MG63 (cell line): ENCODE measurements at places on chromosomes 2 and 18. TPM values are rescaled to one million over a fixed set of nuclear protein-coding genes. Genes with fewer than 3 reads are reported as not detected.

Gene GRP
- not detected in 2 replicates for total RNA-seq

Gene RESP18
- total RNA-seq, result not detected in 2 replicates

Gene LRRC30
- not detected in 2 replicates for total RNA-seq

Gene BCL11A
- not detected in 2 replicates for total RNA-seq

Gene POMC
- not detected in 2 replicates for total RNA-seq

Gene LIMS4
- 0.26 TPM in 1 of 2 replicates, not detected in the other for total RNA-seq

Gene CCDC74A
- total RNA-seq, result 2.7 and 6.5 TPM in 2 replicates

Gene C1QL2
- not detected in 2 replicates for total RNA-seq

Gene CCL20
- total RNA-seq, result 1.5 TPM in 1 of 2 replicates, not detected in the other

GRCh38 chr2:31023541-31023940 lies 114.7 kb downstream of the GALNT14 start:
- DNase-seq, result no peak

DNA sequence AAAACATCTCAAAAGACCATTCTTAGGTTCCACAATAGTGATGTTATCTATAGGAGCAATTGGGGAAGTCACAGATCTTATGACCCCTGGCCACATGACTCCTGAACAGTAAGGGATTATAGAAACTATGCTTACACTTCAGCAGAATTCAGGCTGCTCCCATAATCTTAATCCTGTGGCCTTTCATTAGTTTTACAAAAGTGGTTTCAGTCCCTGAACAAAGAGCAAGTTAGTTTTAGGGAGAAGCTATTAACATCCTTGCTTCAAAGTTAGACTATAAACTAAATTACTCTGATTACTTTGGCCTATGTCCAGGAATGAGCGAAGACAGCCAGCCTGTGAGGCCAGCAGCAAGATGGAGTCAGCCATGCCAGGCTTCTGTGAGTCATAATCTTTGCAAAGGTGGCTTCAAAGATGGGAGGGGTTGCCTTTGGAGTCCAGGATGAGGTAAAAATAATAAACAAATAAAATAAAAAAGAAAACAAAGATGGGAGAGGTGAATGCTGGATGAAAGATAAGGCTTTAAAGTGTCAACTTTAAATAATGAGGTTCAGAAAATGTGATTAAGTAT lies 168.7 kb upstream of the NDUFV2 start:
- DNase-seq, result peak; percentile 19

DNA sequence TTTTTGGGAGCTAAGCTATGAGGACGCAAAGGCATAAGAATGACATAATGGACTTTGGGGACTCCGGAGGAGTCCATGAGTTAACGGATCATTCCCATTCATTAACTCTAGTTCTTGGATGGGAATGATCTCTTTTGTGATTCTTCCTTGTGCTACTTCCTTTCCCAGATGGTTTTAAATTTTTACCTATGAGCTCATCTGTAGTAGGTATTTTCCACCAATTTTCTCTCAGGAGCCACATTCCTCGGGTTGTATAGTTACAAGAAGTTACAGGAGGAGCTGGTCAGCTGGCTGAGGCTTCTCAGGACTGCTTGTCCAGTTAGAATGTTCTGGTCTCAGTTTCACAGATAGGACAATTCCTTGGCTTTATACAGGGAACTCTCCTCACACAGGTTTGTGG lies 42.9 kb upstream of the LPIN2 start:
- no peak for DNase-seq

DNA sequence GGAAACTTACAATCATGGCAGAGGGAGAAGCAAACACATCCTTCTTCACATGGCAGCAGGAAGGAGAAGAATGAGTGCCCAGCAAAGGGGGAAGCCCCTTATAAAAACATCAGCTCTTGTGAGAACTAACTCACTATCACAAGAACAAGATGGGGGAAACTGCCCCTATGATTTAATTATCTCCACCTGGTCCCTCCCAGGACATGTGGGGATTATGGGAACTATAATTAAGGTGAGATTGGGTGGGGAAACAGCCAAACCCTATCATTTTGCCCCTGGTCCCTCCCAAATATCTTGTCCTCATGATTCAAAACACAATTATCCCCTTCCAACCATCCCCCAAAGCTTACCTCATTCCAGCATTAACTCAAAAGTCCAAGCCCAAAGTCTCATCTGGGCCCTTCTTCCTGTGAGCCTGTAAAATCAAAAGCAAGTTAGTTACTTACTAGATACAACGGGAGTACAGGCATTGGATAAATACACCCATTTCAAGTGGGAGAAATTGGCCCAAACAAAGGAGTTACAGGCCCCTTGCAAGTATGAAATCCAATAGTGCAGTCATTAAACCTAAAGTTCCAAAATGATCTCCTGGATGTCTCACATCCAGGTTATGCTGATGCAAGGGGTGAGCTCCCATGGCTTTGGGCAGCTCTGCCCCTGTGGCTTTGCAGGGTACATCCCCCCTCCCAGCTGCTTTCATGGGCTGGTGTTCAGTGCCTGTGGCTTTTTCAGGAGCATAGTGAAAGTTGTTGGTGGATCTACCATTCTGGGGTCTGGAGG lies 122.3 kb downstream of the MYCN start:
- no peak for DNase-seq

- DNase-seq, result no peak
These were observed 113.1 kb downstream of the NFATC1 start for GRCh38 chr18:79508565-79509535.

- DNase-seq, result no peak
These were observed 786 bp downstream of the TET3 start for GRCh38 chr2:73985308-73986084.

DNA sequence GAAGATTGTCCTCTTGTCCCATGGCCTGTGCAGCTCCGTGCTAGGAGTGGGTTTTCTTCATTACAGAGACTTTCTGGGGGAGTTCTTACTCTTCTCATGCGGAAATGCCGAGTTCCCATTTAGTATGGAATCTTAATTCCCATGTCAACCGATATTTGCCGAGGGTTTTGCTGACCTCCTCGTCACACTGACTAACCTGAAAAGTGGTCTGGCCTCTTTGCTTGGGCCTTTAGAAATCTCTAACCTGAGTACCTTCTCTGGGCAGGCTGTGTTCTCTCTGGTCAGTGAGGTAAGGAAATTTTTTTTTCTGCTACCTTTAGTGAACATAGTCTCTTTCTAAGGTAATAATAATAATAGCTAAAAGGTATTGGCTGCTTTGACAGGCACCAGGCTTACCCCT lies 10.9 kb upstream of the EML6 start:
- DNase-seq, result no peak

GRCh38 chr2:204486805-204487204 lies 58.5 kb upstream of the PARD3B start:
- no peak for DNase-seq

GRCh38 chr2:172545408-172546075 lies 10.3 kb upstream of the PDK1 start:
- DNase-seq, result no peak

GRCh38 chr2:36058076-36058475 lies 297.5 kb upstream of the CRIM1 start:
- DNase-seq, result no peak

DNA sequence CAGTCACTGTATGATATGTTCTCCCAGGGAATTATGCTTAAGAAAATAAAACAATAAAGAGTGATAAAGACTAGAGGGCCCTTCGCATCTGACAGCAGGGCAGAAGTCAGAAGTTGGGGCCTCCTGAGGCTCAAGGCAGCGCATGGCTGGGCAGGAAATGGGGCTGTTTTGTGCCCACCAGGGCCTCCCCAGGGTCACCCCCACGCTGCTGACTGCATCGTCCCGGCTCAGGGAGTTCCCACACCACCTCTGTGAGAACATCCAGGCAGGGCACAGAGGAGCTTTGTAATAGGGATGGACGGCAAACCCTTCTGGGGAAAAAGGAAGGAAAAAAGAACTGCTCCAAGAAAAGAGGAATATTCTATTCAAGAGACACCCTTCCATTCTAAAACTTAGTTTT lies 41.2 kb downstream of the PAX3 start:
- no peak for DNase-seq

- DNase-seq, result no peak
These were observed 33.6 kb downstream of the PLCL1 start for GRCh38 chr2:197838036-197838435.

GRCh38 chr18:2180586-2180985 lies 390.7 kb downstream of the METTL4 start:
- DNase-seq, result no peak

DNA sequence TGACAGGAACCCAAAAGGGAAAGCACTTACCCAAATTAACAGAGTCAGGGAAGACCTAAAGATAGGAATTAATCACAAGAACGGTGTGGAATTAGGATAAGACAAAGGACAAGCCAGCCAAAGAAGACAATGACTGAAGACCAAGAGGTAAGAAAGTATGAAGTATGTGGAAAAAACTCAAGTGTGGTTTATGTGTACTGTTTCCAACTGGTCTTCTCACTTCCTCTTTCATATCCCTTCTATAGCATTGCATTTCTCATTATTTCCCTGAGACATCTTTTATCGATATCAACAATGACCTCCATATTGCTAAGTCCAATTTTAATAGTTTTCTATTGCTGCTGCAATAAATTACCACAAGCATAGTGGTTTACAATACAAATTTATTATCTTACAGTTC lies 313.5 kb upstream of the SLC39A10 start:
- DNase-seq, result no peak

- no peak for DNase-seq
These were observed 17.5 kb downstream of the MAP4K3 start for GRCh38 chr2:39419282-39420223.

- no peak for DNase-seq
These were observed 9.3 kb upstream of the VWC2L start for GRCh38 chr2:214401580-214401979.

- DNase-seq, result no peak
These were observed 72.5 kb upstream of the LRRTM1 start for GRCh38 chr2:80377071-80377470.

DNA sequence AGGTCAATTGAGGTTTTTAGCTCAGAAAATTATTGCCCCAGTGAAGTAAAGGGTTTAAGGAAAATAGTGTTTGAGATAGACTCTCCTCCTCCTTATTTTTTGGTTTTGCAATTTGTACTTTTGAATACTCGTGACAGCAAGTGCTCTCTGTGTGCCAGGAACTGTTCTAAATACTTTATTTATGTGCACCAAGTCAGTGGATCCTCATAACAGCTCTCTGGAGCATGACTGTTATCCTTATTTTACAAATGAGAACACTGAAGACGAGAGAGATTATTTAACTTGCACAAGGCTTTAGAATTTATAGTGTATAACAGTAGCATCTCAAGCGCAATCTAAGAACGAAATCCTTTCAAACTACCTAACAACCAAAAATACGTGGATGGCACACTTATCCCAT lies 24.7 kb downstream of the BABAM2 start:
- DNase-seq, result no peak

- no peak for DNase-seq
These were observed 1.1 kb upstream of the ONECUT2 start for GRCh38 chr18:57433934-57434535.

GRCh38 chr2:42128721-42129486 lies 40.2 kb upstream of the EML4 start:
- no peak for DNase-seq

DNA sequence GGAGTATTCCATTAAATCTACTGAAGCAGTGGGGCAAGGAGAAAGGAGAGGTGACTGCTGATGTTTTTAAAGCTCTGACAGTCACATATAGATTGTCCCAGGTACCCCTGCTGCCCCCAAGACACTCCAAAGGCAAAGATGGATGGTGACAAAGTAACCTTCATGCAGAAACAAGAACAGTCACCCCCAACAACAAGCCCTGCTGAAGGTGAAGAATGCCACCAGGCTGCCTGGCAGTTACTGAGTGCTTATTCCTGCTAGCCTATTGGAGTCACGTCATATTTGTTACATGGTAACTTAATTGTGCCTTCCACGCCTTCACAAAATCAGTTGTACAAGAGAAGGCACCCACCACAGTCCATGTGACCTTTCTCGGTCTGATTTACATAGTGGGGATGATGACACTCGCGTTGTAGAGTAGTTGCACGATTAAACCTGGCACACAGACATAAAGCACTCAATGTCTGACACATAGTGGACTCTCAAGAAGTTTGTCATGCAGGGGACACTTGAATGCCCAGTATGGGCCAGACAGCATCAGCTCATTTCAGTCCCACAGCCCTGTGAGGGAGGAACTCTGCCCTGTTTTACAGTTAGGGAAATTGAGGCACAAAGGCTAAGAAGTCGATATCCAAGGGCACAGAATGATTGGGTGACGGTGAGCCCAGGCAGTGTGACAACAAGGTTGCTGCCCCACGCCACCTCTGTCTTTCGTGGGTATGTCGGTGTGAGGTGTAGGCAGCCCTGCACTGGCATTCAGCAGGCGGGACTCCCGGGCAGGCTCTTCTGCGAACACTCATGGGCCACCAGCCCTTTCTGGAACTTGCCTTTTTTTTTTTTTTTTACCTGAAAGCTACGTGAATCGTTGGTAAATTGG lies 62.7 kb downstream of the ZCCHC2 start:
- no peak for DNase-seq

DNA sequence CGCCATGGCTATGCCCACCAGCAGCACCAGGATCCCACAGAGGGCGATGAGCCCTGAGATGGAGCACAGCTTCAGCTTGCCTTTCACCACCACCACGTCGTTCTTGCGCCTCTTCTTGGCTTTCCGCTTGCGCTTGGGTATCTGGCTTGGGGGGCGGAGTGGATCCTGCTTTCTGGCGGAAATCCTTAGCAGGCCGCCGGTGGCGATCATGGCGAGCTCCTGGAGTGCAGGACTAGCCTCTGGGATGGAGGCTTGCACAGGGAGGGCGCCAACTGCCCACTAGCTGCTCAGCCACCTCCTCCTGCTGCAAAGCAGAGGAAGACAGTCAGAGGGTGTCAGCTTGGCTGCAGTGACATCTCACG lies 3.5 kb downstream of the TMEM200C start:
- no peak for DNase-seq

DNA sequence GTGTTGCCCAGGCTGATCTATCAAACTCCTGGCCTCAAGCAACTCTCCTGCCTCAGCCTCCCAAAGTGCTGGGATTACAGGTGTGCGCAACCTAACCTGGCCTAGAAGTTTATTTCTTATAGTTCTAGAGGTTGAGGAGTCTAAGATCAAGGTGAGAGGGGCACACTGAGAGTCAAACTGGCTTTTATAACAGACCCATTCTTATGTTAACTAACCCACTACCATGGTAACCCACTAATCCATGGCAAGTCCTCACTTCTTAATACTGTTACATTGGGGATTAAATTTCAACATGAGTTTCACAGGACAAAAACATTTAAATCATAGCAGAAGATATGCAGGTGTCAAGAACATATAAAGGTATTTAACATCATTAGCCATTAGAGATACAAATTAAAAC lies 50.6 kb downstream of the MDH1 start:
- no peak for DNase-seq

GRCh38 chr2:121804340-121804739 lies 48.9 kb downstream of the TSN start:
- DNase-seq, result peak; percentile 45

DNA sequence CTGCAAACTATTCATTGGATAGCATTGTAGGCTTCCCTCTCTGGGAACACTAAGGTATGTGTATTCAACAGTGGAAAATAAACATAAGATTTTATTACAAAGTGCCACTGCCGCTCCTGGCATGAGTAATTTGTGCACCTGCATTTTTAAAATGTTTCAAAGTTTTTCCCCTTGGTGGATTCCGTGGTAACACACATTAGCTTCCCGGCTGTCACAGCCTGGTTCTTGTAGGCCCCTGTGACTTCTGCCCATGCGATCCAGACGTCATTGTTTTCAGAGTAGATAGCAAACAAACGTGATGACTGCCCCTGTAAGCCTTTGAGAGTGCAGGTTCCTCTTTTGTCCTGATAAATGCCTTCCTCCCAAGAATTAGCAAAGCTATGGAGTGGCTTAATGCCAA lies 421.0 kb downstream of the ZNF521 start:
- DNase-seq, result no peak
